RKO (cell line): ENCODE measurements at places on chromosomes 5 and 9.

DNA sequence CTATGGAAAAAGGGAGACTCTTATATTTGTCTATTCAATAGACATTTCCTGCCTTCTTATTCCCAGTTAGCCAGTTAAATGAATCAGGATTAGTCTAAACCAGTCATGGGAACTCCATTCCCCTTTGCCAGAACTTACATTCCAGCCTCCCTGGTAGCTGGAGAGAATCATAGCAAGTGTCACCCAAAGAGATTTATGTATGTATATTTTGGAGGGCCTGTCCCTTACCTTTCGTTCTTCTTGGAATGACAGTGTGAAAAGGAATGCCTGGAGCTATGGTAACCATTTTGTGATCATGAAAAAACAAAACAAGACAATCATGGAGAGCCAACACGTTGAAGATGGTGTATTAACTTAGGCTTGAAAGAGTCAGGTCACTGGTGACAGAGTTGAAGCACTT lies 627.7 kb downstream of the CCDC171 start:
- peak; percentile 11 for DNase-seq

DNA sequence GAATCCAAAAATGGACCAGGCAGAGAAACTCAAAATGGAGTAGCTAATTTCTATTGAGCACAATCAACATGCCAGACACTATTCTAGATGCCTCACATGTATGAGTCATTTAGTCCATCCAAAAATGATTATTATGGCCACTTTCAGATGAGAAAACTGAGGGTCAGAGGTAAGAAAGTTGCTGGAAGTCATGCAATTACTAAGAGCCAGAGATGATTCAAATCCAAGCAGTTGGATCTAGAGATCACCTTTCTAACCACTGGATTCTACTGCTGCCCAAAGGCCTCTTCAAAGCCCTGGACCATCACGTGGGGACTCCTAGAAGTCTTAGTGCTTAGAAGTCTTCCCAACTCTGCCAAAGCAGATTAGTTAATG lies 51.8 kb upstream of the HMHB1 start:
- no peak for DNase-seq

GRCh38 chr5:180825768-180826525 lies 23.3 kb upstream of the MGAT1 start:
- DNase-seq = peak; percentile 85

DNA sequence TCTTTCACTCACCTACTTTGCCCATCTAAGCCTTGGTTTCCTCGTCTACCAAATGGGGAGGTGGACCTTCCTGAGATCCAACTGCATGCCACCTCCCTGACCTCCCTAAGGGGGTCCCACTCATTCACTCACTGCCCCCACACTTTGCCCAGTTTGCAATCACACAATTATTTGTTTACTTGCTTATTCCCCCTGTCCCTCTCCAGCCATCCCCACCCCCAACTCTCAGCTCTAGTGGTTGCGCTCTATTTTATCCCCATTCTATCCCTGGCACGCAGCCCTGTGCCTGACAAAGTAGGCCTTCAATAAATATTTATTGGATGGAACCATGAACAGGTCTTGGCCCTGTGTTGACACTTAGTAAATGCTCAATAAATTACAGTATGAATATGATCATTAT lies 130.8 kb upstream of the LARP1 start:
- no peak for DNase-seq

DNA sequence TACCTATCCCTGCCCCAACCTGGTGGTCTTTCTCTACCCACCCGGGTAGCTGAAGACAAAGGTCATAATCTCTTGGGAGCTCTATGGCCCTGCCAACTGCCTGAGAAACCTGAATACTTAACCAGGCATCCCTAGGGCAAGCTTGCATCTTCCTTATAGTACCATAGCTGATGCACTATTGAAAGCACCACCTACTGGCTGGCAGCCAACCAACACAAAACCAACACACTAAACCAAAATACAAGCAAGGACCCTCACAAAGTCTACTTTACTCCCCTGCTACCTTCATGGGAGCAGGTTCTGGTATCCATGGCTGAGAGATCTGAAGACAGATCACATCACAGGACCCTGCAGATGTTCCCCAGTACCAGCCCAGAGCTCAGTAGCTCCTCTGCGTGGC lies 171.8 kb upstream of the TAS2R1 start:
- DNase-seq = no peak

DNA sequence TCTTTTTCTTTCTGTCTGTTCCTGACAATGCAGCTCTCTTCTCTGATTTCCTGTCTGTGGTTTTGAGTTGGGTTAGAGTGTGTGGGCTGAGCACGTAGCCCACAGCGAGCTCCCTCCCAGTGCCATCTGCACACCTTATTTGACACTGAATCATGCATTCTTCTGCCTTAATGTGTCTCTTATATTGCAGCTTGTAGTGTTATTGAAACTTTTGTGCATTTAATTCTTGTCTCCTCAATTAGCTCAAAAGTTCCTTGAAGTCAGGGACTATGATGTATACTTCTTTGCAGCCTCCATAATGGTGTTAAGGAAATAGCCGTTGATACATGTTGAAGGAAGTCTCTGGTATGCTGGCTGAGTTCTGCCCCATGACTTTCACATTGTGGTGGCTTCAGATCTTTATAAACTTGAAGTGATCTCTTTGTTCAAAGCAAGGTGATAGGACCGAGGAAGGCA lies 576.2 kb upstream of the CLINT1 start:
- DNase-seq = no peak

- DNase-seq = no peak
Measured at GRCh38 chr5:6117212-6117611, 261.1 kb downstream of the MED10 start.

DNA sequence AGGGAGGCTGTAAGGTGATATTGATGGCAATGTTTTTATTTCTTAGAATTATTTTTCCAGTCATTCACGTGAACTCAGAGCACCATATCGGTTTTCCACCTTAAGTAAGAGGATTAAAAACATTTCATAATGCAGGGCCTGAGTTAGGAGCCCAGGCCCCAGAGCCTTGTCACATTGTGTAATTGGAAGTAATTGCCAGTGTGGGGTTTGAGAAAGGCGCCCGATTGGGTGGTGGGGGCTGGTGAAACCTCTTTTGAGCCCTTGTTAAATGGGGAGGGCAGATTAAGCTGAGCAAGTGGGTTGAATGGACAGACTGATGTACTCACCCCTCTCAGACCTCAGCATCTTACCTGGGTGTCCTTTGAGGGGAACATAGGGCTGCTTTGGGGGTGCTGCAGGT lies 116.7 kb upstream of the PITX1 start:
- no peak for DNase-seq

DNA sequence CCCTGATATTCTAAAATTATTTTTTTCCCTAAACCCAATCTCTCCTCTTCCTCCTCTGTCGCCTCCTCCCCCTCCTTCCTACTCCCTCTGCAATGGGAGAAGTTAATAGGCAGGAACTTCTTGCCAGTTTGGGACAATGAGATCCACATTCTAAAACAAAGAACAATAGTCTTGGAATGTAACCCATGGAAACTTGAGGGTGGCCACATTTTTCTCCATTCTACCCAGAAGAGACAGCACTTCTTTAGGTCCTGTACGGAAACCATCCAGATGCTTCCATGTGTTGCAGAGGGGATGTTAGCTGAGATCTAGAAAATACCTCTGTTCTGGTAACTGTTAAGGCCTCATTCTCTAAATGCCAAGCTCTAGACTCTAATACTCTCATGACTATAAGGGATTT lies 10.0 kb downstream of the SPARC start:
- no peak for DNase-seq
